ENCODE measurements at places on chromosomes 5 and 9.
A peak's percentile ranks its signal among the peaks of the same experiment; 100 is the strongest.

DNA sequence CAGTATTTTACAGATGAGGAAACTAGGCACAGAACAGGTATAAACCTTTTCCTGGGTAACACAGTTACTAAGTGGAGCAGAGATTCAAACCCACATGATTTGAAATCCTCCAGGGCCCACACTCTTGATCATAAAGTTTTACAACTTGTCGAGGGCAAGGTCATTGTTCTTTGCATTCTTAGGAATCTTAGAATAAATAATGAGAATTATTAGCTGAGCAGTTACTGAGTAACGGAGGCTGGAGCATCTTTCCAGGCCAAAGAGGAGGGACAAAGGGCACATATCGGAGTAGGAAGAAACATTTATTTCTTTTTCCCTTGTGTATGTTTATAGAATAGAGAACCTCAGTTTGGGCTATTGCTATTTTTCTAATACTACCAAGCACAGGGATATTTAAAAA lies 27.1 kb upstream of the F2R start:
- no peak for DNase-seq

GRCh38 chr9:127898433-127899127 lies 823 bp downstream of the ST6GALNAC6 start:
- DNase-seq: peak; percentile 45

- no peak for DNase-seq
Observed at GRCh38 chr5:110751902-110752762, 13.3 kb downstream of the SLC25A46 start.

- DNase-seq: no peak
Observed at GRCh38 chr9:82164159-82164558, 175.6 kb downstream of the SPATA31D1 start.

GRCh38 chr5:134145779-134146581 lies 30.8 kb downstream of the SKP1 start:
- DNase-seq: peak; percentile 32

All from amniotic stem cell (primary cell).